ENCODE measurements at places on chromosomes 7 and 10. TPM values are rescaled to one million over a fixed set of nuclear protein-coding genes. Genes with fewer than 3 reads are reported as not detected.

Gene CPN1
- not detected for total RNA-seq

Gene NPC1L1
- not detected for total RNA-seq

DNA sequence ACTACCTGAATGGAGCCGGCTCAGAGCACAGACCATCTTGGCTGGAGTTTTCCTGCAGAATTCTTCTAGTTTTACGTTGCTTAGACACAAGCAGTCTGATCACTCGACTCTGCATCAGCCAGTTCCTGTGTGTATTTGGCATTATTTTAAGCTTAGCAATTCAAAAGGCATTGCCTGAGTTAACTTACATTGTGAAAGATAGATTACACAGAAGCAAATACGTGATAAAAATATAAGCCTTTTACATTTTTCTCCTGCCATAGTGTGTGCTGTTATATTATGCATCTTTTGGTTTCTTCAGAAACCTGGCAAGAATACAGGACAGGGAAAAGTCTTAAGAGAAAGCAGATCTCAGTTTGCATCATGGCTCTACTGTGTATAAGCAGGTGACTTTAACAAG is 98.1 kb downstream of the LRRC4 start:
- DNase-seq = no peak

Gene ZCCHC24
- 100 TPM for total RNA-seq

DNA sequence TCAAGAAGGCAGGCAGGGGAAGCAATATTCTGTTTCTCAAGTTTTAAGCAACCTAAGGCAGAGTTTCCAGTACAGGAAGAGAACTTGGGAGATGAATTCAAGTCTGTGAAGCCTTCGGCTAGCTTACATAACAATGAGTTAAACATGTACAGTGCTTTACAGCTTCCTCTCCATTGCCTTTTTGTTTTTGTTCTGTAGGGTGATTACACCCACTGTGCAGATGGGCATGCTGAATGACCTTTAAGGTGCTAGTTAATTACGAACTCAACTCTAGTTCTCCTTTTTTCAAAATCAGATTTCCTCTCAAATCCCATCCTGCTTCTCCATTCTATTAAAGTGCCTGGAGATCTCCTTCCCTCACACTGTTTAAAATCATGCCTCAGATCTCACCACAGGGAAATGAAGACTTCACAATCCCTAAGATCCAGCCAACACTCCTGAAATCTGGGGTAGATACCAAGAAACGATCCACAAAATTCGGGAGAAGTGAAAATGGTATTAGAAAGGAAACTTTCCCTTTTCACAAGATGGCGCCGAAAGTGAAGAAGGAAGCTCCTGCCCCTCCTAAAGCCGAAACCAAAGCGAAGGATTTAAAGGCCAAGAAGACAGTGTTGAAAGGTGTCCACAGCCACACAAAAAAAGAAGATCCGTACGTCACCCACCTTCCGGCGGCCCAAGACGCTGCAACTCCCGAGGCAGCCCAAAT is 16.8 kb upstream of the MSMB start:
- peak; percentile 53 for DNase-seq

Gene SEMA3C
- total RNA-seq = 165 TPM
